A375 (cell line): ENCODE measurements at places on chromosomes 7 and 10. TPM values are rescaled to one million over a fixed set of nuclear protein-coding genes. Genes with fewer than 3 reads are reported as not detected.

The VWDE gene
- total RNA-seq = 0.82 and 1.5 TPM in 2 replicates

The FANK1 gene
- total RNA-seq = 0.85 and 2.8 TPM in 2 replicates

The CFAP43 gene
- 0.19 and 0.37 TPM in 2 replicates for total RNA-seq

The PRR15 gene
- total RNA-seq = 0.15 and 0.21 TPM in 2 replicates

The RADIL gene
- total RNA-seq = 0.04 TPM in 1 of 2 replicates, not detected in the other

The MUC12 gene
- not detected in 2 replicates for total RNA-seq

The FIGNL1 gene
- 10.6 and 18.0 TPM in 2 replicates for total RNA-seq

The TAS2R41 gene
- not detected in 2 replicates for total RNA-seq

The CC2D2B gene
- 0.24 TPM in 1 of 2 replicates, not detected in the other for total RNA-seq

The AQP1 gene
- 1.2 TPM in 2 replicates for total RNA-seq

The POLR2J2 gene
- 5.3 and 7.0 TPM in 2 replicates for total RNA-seq

The CARD11 gene
- 1.7 and 1.9 TPM in 2 replicates for total RNA-seq

The SCART1 gene
- total RNA-seq = 7.5 and 7.9 TPM in 2 replicates

The CCDC3 gene
- 0.50 and 1.0 TPM in 2 replicates for total RNA-seq

The FEZF1 gene
- total RNA-seq = 0.04 and 0.08 TPM in 2 replicates

The WIPF3 gene
- total RNA-seq = 0.08 TPM in 1 of 2 replicates, not detected in the other

The WNT16 gene
- total RNA-seq = 0.08 TPM in 1 of 2 replicates, not detected in the other

The SLC26A5 gene
- not detected in 2 replicates for total RNA-seq

The BLNK gene
- total RNA-seq = not detected in 2 replicates

The AKR1C1 gene
- total RNA-seq = 2.2 and 3.2 TPM in 2 replicates

The NKX2-3 gene
- 0.13 TPM in 1 of 2 replicates, not detected in the other for total RNA-seq

The LRRN3 gene
- not detected in 2 replicates for total RNA-seq
